ENCODE measurements at places on chromosomes 12 and 14. TPM values are rescaled to one million over a fixed set of nuclear protein-coding genes. Genes with fewer than 3 reads are reported as not detected.

DNA sequence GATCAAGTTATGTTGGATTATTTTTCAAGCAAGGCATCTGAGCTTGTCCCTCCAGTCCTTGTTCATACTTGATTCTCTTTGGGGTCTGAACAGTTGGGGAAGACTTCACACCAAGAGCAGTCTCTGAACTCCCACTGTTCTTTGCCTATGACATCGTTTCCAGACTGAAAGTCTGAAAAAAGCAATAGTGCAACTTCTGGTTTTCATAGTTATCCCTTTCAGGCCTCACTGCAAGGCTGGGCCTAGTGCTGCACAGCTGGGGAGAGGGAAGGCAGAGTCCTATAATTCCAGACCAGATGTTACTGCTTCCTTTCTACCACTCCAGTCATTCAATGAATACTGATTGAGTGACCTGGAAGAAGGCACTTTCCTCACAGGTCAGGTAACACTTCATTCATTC is 187.1 kb upstream of the CCND2 start:
- no peak for DNase-seq

- DNase-seq = no peak
Observed at GRCh38 chr12:40020261-40020691, 85.6 kb downstream of the SLC2A13 start.

ENDOU gene
- not detected for total RNA-seq

IGF1 gene
- under 0.01 TPM for total RNA-seq

LRRIQ1 gene
- total RNA-seq = under 0.01 TPM

Data from fibroblast of villous mesenchyme (primary cell).